ENCODE measurements at places on chromosomes 2 and 18. TPM values are rescaled to one million over a fixed set of nuclear protein-coding genes. Genes with fewer than 3 reads are reported as not detected.

- DNase-seq, result no peak
These were observed 319.9 kb downstream of the NBAS start for GRCh38 chr2:15241201-15241600.

- DNase-seq, result no peak
These were observed 44.1 kb upstream of the CYRIA start for GRCh38 chr2:16709769-16710168.

DNA sequence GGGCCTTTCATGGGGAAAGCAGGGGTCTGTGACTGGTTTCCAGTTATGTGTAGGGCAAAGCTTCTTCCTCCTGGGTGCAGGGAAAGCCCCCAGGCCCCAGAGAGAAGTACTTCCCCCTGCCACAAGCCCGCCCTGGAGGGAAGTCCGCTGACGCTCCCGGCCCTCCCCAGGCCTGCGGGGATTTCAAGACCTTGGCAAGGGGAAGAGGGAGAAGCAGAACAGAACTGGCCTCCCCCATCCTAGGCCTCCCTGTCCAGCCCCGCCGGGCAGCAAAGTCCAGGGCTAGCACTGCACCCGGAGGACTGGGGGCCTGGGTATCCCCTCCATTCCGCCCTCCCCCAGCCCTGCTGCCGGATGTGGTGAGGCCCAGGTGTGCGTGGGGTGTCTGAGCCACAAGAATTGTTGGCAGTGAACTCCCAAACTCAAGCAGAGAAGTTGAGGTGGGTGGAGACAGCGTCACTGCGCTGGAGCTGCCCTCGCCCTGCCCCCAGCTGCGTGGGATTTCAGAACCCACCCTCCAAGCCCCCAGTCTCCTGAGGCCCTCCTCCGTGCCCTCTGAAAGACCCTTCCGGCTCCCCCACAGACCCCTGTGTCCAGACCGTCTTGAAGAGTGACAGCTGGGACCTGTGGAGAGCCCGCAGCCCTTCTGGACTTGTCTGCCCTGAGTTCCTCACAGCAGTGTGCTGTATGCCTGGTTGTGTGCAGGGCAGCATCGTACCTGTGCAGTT, 1.1 kb upstream of the DUSP2 start:
- no peak for DNase-seq

GRCh38 chr2:100218552-100218951, 76.2 kb upstream of the AFF3 start:
- no peak for DNase-seq

- DNase-seq, result peak; percentile 33
These were observed 659.5 kb upstream of the HS6ST1 start for GRCh38 chr2:128978212-128978611.

DNA sequence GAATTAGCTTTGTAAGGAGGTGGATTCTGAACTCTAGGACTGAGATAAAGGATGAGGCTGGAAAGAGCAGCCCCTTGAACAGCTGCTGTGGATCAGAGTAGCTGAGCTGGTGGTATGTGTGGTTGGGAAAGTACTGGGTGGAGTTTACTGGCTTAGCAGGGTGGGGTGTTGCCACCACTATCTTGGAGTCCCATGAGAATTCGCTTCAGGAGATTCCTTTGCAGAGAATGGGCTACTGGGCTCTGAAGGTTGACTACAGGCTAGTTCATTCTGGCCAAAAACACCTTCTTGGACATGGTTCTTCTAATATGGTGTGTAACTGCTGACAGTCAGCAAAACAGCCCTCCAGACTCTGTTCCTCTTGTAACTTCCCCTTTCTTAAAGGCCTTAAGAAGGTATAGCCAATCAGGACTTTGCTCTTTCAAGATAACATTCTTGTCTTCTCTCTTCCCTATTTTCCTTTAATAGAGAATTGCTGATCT, 52.7 kb downstream of the TET3 start:
- no peak for DNase-seq

GRCh38 chr18:3597409-3598357, 147.7 kb downstream of the TGIF1 start:
- no peak for DNase-seq

DNA sequence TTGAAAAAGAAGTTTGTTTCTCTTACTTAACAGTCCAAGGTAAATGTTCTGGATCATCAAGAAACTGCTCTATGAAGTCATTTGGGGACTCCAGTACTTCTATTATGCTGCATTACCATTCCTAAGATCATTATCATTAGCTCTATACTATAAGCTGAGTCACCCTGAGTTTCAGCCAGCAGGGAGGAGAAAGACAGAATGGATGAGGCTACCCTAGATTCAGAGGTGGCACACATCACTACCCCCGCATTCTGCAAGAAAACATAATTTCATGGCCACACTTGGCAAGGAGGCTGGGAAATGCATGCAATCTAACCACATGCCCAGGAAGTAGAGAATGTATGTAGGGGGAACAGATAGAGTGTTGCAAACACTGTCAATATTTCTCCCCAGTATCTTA, 16.6 kb upstream of the LNPK start:
- DNase-seq, result no peak

DNA sequence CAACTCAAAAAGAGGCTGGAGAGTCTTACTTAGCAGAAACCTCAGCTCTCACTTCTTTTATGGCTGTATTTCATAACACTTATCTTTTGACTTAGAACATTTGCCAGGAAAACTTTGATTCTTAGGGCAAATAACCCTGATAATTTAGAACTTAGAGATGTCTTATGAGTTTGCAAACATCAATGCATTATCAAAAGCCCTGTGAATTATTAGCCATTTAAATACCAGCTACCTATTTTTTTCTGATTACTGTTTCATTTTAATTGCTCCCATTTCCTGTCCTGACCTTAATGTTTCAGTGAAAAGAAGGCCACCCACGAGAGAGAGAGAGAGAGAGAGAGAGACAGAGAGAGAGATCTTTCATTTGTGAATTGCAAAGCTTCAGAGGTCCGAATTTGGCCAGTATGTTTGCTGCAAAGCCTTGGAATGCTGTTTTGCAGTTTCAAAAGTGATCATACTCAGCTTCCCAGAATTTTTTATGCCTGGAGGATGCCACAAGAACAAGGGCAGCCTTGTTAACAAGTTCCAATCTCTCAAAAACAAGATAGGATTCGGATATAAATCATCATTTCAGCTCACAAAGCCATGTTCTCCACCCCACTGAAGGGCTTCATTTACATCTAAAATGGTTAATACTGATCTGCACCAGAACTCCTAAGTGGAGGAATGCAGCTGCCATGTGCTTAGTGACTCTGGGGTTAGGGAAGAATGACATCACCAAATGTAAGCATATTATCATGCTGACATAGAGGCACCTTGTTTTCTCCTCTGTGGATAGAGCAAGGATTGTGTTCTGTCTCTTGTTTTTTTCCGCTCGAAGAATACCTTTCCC, 478.2 kb downstream of the ARHGAP15 start:
- DNase-seq, result peak; percentile 39

DNA sequence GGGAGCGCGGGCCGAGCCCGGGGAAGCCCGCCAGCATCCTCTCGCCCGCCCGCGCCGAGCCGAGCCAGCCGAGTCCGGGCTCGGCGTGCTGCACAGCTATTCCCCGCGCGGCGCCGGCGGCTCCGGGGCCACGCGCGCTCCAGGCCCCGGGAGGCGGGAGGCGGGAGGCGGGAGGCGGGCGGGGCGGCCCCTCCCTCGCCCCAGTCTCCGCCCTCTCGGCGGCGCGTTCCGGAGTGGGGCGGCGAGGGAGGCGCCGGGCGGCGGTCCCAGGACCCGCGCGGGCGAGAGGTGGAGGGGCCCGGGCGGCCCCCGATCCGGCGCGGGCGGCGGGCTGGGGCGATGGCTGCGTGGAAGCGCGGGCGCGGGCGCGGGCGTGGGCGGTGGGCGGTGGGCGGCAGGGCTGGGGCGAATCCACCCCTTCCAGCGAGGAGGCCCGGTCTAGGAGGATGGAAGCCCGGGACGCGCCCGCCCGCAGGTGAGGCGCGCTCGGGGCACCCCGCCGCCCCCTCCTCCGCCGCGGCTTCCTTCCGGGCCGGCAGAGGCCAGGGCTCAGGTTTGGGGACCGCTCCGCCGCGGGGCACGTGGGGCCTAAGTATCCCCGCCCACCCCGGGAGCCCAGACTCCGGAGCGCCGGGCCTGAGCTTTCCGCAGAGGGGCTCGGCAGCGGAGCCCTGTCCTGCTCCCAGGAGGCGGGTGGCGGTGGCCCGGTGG, at the start of gene ADCY3:
ADCY3 (minus strand) TSS at position 140 of the 711 bp plus-strand sequence. CDS start 1,250 bp downstream, outside the sequence.
- peak; percentile 75 for DNase-seq

DNA sequence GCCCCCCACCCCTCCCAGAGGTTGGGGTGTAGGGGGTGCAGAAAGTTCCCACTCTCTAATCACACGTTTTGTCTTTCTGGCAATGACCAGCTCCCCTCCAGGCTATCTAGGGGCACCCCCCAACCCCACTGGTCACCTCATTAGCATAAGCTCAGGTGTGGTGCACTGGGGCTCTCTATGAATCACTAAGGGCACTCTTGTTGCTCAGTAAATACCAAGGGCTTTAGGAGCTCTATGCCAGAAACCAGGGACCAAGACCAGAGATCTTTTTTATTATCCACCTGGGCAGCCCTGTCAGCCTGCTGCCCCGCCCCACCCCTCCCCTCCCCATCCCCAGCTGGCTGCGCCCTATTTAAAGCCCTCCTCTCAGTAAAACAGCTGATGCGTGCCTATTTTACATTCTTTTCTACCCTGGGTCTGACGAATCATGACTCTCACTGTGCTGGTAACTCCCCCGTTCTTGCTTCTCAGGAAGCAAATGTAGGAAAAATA, 24.3 kb downstream of the NCK2 start:
- DNase-seq, result peak; percentile 47

- no peak for DNase-seq
These were observed 27.4 kb downstream of the MPPE1 start for GRCh38 chr18:11880586-11881304.

The KCNE4 gene
- not detected for total RNA-seq

The FOXD4L1 gene
- not detected for total RNA-seq

The SP140L gene
- 2.1 TPM for total RNA-seq

The ACTG2 gene
- 0.19 TPM for total RNA-seq

The TSPYL6 gene
- total RNA-seq, result not detected

The C2orf49 gene
- 29.7 TPM for total RNA-seq

The CD28 gene
- not detected for total RNA-seq

All from neural progenitor cell (in vitro differentiated cells).